ENCODE measurements at places on chromosomes 6 and 20.

DNA sequence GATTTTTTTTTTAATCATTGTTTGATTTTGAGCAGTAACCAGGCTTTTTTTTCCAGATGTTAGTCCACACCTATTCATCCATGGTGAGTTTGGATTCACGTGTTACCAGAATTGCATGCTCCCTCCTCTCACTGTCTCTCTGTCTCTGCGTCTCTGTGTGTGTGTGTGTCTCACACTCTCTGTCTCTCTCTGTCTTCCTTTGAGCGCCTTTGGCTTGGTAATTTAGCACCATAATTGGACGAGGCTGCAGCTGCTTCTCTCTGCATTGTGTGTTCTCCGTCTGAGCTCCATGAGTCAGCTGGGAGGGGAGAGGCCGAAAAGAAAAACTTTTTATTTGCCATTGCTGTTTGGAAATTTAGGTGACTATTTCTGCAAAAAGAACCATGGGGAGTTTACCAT lies 3.4 kb downstream of the TFAP2B start:
- DNase-seq: no peak

GRCh38 chr6:20706939-20707485 lies 172.8 kb downstream of the CDKAL1 start:
- no peak for DNase-seq

DNA sequence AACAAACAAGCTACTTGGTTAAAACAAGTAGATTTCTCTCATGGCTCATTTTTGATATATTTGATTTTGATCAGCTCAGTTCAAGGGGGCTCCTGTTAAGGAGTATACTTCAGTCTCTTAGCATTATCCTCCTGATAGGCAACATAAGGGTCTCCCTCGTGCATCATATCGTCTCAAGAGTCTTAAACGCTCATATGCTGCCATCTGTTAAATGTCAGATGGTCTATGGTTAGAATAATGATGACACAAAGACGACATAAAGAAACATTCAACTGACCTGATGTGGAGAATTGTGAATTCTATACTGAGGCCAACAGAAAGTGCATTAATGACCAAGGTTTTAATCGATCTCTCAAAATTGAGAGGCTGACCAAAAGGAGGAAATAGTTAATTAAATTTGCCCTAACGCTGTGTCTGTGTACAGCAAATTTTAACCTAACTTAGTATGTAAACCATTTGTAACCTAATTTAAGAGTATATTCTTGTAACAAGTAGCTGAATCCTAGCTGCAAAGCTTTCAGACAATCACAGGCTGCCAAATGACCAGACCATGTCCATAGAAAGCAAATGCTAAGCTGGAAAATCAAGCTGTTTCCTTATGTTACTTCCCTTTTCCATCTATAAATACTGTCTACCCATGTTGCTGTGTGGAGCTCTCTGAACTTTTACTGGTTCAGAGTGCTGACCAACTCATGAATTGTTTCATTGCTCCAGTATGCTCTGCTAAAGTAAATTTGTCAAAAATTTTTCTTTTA lies 1688.5 kb downstream of the GRIK2 start:
- no peak for DNase-seq

DNA sequence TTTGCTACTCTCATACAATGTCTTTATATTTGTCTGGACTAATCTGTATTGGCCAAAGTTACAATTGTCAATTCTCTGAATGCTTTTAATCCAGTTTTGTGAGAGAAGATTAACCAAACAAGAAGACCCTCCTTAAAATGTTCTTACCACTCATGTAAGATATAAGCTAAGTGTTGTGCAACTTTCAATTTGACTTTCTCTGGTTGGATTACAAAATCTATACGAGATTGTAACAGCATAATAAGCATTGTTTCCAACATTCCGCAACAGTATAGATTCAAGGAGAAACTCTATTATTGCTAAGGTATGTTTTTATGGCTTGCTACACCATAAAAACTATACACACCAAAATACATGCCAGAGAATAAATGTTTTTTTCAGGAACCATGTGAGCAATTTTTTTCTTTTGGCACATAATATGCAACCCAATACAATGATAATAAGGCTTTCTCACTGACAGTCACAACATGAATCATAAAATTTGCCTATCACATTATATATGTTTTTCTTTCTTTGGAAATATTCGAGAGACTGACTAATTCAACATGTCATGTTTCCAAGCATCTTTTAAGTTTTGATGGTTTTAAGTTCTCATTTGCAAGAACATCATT lies 12.2 kb upstream of the TRPC4AP start:
- no peak for DNase-seq

DNA sequence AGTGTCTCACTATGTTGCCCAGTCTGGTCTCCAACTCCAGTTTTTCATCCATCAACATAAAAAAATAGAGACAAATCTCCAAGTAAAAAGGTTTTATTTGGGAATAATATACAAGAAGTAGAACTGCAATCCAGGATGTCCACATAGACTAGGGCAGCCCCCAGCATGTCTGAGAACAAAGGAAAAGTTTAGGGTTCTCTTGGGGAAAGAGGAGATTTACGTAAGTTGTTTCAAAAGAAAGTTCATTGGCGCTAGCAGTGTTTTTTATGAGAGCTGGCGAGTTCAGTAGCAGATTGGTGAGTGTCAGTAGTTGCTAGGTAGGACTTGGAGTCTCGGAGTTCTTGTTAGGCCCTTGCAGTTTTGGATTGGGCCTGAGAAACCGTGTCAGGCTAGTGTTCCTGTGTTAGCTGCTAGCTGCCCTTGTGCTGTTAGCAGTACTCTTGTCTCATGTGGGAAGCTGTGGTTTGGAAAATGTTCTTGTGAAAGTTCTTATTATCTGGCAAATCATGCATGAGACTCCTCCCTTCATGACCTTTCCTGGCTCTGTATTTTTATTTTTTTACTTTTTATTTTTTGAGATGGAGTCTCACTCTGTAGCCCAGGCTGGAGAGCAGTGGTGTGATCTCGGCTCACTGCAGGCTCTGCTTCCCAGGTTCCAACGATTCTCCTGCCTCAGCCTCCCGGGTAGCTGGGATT lies 24.7 kb downstream of the TTLL9 start:
- DNase-seq: no peak

DNA sequence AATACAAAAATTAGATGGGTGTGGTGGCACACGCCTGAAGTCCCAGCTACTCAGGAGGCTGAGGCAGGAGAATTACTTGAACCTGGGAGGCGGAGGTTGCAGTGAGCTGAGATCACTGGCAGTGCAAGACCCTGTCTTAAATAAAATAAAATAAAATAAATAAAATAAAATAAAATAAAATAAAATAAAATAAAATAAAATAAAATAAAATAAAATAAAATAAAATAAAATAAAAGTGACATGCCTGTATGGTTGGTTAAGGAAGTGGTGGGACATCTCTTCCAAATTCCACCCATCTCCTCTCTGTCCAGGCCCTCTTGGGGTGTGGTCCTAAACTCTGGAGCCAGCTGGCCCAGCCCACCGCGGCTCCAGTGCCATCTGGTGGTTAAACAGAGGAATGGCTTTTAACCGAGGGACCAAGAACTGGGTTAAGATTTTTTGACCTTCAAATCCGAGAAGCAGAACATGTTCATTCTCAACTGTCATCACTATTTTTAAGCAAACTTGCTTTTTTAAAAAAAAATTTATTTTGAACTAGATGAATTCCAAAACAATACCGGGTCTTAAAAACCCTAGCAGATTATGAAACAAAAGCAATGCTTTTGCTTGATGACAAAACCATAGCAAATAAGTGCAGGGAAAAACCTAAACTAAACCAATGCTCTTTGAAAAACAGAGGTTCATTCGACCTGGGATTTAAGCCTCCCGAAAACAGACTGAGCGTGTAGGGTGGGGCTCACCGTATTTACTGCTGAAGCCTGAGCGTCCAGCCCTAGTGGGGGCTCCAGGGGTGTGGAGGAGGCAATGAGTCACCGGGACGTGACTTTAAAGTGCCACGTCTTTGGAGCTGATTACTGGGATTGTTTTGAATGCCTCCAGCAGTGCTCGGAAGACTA lies 68.8 kb downstream of the CDC5L start:
- DNase-seq: no peak
